ENCODE measurements at places on chromosomes 6 and 20.

GRCh38 chr6:53109612-53110011, 39.0 kb downstream of the GCM1 start:
- DNase-seq: no peak

DNA sequence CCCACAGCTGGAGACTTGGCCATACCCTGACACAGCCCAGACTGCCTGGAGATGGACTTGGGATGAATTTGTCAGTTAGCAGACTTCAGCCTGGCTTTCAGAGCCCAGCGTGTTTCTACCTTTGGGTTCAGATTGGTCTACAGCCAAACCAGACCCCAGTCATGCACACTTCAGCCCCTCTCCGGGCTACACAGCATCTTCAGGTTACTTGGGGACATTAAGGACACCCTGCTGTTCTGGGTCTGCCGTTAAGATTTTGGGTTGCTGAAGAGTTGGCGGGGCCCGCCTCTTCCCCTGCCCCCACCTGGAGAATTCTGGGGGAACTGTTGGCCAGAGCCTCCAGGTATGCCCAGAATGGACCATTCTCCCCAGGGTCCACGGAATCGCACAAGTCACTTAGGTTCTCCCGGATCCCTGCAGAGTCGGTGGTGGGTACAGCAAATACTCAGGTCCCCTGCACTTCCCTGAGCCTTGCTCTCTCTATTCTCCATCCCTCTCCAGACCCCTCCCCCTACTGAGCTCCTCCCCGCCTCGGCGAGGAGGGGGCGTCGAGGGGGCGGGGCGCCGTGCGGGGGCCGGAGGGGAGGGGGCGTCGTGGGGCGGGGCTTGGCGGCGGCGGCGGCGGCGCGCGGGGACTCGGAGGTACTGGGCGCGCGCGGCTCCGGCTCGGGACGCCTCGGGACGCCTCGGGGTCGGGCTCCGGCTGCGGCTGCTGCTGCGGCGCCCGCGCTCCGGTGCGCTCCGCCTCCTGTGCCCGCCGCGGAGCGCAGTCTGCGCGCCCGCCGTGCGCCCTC, at the start of gene PTK7:
Gene PTK7, plus strand, starts transcription at position 645 of the 794 bp plus-strand sequence. CDS start 175 bp downstream, outside the sequence.
- peak; percentile 19 for DNase-seq

DNA sequence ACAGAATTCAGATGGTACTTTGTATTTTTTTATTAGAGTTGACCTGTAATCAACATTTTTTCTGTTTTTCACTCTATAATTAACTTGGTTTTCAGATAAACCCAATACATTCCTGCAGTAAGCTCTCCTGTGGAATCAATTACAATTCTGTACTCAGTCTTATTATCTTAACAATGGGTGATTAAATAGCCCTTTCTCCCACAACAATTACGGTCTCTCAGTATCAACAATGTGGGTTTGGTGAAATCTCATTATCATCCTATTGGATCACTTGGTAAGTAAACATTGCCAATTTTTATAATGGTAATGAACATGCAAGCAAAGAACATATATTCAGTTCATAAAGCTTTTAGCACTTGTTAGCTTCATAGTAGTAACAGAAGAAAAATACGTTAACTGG, 438.9 kb upstream of the EPHA7 start:
- DNase-seq: no peak

DNA sequence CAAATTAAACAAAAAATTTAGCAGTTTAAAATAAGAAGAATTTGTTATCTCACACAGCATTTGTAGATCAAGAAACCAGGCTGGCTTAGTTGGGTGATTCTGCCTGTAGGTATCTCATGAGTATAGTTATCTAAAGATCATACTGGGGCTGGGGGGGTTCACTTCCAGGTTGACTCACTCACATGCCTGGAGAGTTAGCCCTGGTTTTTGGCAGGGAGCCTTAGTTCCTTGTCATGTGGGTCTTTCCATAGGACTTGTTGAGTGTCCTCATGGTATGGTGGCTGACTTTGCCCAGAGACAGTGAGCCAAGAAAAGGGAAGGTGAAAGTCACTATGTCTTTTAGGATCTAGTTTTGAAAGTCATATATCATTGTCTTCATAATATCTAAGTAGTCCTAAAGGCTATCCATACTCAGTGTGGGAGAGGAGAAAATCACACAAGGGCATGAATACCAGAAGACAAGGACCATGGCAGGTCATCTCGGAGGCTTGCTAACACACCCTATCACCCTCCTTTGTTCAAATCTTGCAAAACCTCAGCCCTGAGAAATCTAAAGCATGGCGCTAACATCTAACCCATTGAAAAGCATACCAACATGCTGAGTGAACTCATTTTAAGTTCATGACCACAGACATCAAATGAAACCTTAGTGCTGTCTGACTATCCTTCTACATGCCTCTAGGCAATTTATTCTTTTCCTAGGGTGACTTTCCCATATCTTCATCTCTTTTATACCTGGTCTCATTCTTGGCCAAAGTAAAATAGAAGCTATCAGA, 39.2 kb downstream of the CYP24A1 start:
- no peak for DNase-seq

DNA sequence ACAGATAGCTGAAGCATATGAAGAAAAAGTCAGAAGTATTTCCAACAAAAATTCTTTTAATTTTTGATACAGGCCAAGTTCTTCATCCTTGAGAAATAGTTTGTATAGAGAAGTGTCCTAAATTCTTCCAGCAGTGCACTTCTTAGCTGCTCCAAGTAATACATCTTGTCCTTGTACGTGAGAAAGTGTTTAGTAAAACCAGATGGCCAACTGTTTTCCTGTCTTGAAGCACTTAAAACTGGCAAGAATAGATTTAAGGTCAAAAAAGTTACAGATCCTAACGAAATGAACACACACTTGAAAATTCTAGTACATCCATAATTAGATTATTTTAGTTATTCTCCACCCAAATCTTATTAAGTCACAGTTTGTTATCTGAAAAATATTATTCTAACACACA, 52.2 kb upstream of the HSF2 start:
- DNase-seq: no peak

DNA sequence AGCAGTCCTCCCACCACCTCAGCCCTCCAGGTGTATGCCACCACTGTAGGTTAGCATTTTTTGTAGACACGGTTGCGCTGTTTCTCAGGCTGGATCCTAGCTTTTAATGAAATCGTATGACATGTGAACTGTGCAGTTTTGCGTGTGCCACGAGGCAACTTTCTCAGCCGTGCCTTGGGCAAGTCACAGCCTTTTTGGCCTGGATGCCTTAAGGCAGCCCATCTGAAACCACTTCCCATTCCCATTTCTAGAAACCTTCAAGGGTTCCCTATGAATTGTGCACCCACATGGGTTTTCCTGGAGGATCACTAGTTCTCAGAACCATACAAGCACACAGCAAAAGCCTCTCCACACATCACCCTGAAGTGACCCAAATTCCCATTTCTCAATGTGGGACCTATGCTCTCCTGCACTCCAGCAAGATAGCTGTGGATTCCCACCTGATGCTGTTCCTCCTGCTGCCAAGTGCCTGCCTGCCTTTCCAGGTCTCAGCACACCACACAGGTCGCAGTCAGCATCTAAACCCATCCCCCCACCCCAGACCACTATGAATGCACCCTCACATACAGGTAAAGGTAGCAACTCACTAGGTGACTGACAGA, 28.9 kb downstream of the SNX5 start:
- DNase-seq: no peak

GRCh38 chr20:4141291-4142240, 126.2 kb upstream of the RNF24 start:
- DNase-seq: no peak
